BE2C (cell line): ENCODE measurements at places on chromosomes 1 and 21.

DNA sequence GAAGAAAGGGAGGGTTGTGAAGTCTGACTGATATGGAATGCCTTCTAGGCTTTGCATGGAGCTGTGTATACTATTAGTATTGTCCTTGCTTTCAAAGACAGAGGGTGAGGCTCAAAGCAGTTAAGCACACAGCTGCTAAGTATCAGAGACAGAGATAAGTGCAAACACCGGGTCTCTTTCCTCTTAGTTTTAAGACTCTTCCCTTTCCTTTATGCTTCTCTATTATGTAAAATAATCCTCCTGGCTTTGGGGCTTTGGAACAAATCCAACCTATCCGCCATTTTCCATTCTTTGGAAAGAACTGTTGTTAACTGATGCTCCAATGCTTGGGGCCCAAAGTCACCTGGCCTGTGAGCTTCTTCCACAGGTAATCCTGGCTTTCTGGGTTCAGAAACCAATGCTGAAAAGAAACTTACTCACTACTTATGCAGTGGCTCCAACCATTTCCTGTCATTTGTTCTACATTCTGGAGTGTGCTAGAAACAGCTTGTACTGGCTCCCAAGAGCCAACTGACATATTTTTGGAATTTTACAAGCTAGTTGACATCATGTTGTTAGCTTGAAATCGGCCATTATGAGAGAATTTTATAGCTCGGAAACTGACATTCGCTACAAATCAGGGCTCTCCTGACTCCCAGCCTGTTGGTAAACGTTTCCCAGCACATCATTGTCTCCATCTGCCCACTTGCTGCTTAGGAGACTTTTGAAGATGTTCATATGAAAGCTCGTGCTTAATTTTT is 67.5 kb downstream of the DNTTIP2 start:
- DNase-seq: no peak

GRCh38 chr1:93576746-93577145 is 104.9 kb downstream of the BCAR3 start:
- DNase-seq: no peak

GRCh38 chr21:27515676-27516075 is 548.8 kb upstream of the ADAMTS5 start:
- DNase-seq: no peak

DNA sequence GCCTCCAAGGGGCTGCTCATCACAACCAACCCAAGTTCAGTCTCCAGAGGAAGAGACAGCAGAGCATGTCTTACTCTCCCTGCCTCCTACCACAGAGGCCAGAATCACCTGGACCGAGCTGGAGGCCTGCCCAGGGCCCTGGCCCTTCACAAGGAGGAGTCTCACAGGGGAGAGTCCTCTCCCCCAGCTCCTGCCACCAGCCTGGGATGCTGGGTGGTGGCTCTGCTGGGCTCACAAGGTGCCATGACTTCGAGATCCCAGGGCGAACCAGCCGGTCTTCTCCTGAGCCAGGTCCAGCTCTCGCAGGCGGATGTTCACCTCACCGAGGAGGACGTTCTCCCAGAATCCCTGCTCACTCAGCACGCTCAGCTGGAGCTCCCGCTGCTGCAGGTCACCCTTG is 13.0 kb upstream of the PPP1R15B start:
- no peak for DNase-seq

DNA sequence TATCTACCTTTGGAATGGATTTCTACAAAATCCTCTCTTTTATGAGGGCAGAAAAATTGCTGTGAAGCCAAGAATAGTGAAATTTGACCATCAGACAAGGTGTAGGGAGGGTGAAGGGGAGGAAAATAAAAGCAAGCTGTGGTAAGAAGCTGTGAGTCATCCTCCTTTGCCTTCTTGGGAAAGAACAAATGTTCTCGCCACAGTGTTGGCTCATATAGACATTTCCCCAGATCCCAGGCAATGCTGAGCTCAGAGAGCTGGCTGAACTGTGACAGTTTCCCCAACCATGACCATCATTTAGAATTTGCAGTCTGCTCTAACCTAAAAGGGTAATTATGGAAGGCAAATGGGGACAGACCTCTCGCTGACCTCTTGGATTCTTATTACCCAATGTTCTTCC is 235.4 kb downstream of the PBX1 start:
- no peak for DNase-seq

GRCh38 chr1:247336390-247336789 is 4.7 kb upstream of the ZNF496 start:
- no peak for DNase-seq

- DNase-seq: no peak
Observed at GRCh38 chr1:154759196-154759595, 110.9 kb downstream of the KCNN3 start.

DNA sequence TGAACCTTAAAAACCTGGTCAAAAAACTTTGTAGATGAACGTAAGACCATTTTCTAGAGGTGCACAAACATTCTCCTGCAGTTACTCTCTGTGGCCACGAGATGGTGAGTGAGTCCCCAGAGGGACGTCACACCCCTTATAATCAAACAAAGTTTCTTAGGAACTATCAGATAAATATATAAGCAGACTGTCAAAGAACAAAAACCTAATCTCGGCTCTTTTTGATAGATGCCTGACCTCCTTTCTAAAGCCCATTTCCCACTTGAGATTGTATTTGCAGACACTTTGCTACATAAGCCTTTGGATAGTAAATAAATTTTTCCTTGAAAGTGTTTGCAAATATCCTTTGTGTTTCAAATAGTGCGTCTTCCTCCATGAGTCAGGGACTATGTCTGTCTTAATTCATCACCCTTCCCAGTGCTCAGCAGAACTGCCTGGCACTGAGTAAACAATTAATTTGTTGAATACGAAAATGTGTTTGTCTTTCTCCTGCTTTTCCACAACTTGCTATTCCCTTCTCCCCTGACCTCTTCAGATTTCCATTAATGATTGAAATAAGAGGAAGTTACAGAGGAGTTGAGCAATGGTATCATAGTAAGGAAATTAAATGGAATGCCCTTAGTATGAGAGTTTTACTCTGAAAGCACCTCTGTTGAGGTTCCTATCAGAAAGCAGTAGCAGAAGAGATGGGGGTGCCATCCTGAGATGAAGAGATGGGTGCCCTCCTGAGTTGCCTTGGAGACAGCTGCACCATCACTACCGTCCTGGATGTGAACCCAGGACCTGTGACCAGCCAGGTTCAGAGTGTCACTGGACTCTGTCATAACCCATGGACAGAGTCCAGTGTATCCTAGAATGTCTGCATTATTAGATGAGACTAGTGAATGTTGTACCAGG is 57.8 kb upstream of the RAVER2 start:
- DNase-seq: peak; percentile 19

GRCh38 chr1:77459881-77460280 is 178.1 kb downstream of the AK5 start:
- no peak for DNase-seq

- DNase-seq: peak; percentile 83
Observed at GRCh38 chr1:200802865-200803512, 64.3 kb downstream of the CAMSAP2 start.

DNA sequence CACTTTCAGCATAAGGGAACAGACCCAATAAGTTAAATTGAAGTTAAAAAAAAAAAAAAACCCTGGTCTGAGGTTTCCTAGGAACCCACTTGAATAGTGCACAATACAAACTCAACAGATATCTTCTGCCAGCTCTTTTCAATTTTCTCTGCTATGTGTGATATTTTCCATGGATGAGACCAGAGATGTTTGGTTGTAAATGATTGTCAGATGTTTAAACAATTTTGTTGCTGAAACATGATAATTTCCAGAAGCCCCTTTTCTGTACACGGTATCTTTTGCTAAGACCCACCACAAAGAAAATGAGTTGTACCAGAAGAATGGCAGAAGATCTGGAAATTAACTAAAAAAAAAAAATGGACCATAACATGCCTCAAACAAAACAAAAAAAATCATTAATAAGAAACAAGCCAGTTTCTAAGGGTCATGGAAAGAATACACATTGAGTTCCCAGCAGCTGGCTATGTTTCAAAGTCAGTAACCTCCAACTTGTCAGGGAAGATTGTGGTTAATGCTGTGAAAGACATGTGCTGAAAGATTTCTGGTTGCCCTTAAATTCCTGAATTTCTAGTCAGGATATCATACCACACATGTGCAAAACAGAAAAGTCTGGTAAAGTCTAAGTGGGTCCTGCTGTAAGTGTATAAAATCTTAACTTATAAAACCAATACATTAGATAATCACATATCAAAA is 35.6 kb upstream of the MGST3 start:
- DNase-seq: no peak

DNA sequence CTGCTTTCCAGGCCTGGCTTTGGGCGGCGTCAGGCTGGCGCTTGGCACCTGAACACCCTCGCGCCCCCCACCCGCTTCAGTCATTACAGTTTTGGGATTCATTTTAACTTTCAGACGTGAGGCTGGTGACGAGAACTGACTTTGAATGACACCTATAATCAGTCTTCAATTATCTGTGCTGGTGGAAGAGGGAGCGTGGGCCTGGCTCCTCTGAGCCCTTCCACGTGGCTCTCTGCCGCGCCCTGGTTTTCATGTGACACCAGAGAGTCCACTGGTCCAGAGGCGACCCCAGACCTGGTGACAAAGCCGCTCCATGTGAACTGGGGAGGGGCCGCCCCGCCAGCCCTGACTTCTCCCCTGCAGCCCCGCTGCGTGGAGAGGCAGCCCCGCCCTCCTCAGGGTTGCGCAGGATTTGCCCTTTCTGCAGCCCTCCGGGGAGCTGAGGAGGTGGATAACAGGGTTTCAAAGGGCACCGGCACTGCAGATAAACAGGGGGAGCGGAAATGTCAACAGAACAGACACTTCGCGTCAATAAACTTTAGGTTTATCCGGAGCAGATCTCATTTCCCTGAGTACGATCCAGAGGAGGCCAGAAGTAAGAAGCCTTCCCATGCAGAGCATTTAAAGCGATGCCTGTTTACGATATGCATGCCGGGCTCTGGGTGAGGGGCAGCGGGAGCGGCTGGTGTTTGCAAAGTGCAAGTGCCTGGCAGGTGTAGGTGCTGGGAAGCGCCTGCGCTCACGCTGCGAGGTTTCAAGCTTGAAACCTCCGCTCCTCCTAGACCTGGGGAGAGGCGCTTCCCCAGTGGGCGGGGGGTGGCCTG is 56.4 kb downstream of the AJAP1 start:
- no peak for DNase-seq

- DNase-seq: peak; percentile 20
Observed at GRCh38 chr1:16067127-16067768, 6.2 kb downstream of the FAM131C start.

GRCh38 chr1:92784021-92784638 is 778 bp downstream of the EVI5 start:
- DNase-seq: peak; percentile 6

- DNase-seq: no peak
Observed at GRCh38 chr1:2930913-2931723, 90.1 kb upstream of the ACTRT2 start.

- DNase-seq: no peak
Observed at GRCh38 chr1:226826479-226827261, 43.7 kb upstream of the PSEN2 start.

- no peak for DNase-seq
Observed at GRCh38 chr1:45230537-45230936, 24.1 kb upstream of the ZSWIM5 start.

- no peak for DNase-seq
Observed at GRCh38 chr21:29133796-29134195, 3.4 kb downstream of the MAP3K7CL start.

DNA sequence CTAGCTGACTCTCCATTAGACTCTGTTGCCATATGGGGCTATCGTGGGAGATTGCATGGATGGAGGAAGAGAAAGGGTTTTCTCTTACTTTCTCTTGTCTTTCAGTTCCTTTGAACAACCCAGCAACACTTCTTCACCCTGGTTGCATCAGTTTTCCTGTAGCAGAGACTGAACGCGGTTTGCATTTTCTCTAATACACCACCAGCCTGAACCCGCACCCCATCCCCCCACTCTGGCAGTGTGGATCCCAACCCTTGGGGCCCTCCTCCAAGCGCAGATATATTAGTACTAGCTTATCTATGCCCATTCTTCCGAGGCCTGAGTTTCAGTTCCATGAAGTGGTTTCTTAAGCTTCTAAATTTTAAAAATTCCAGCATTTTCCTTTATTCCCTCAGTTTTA is 12.6 kb downstream of the DR1 start:
- no peak for DNase-seq

- no peak for DNase-seq
Observed at GRCh38 chr1:58833166-58833565, 49.3 kb upstream of the JUN start.

- no peak for DNase-seq
Observed at GRCh38 chr21:42236014-42236413, 17.1 kb downstream of the ABCG1 start.

DNA sequence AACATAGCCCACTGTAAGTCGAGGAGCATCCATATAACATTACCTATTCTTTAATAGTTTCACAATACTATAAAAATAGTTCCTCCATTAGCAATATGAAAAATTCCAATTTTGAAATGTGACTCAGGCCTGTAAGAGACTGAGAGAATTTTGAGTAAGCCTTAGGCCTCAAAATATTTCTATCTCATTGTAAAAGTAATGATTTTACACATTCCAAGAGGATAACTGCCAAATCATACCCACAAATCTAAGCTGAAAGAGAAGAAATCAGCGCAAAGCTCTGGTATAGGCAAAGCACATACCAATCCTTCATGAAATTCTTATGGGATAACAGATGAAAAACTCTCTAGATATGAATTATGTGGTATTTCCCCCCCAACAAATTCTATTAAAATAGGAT is 144.1 kb downstream of the CDC42BPA start:
- no peak for DNase-seq

GRCh38 chr1:119674835-119675289 is 26.8 kb upstream of the ZNF697 start:
- no peak for DNase-seq

GRCh38 chr1:89941110-89941766 is 53.7 kb upstream of the ZNF326 start:
- no peak for DNase-seq

GRCh38 chr1:154478639-154479038 is 23.4 kb upstream of the TDRD10 start:
- no peak for DNase-seq

DNA sequence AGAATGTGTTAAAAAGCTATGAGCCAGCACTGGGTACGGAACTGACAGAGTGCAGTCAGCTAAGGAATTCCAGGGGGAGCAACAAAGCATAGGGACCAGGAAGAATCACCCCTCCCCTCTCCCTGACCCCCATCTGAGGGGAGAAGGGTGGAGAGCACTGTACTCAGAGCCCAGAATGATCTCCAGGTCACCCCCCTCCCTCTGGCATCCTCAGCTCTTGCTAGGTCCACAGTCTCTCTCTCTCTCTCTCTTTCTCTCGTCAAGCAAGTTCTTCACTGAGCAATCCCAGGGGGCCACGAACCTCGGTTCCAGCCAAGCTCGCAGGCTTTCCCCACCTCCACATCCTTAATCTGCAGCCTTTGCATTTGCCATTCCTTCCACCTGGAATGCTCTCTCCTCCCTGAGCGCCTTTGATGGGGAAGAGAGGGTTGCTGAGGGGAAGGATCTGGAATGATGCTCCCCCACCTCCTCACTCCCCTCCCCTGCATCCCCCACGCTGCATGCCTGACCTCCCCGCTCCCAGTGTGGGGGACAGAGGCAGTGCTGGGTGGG is 6.7 kb upstream of the WASF2 start:
- peak; percentile 18 for DNase-seq

GRCh38 chr1:239058190-239058589 is 328.2 kb upstream of the CHRM3 start:
- no peak for DNase-seq
